ENCODE measurements at places on chromosomes 11 and 22.

GRCh38 chr22:46672731-46673130, 52.5 kb downstream of the GRAMD4 start:
- no peak for DNase-seq

GRCh38 chr11:65606876-65607613, 7.0 kb downstream of the MAP3K11 start:
- DNase-seq, result peak; percentile 95

GRCh38 chr22:27066856-27067255, 409.5 kb downstream of the MIAT start:
- no peak for DNase-seq

DNA sequence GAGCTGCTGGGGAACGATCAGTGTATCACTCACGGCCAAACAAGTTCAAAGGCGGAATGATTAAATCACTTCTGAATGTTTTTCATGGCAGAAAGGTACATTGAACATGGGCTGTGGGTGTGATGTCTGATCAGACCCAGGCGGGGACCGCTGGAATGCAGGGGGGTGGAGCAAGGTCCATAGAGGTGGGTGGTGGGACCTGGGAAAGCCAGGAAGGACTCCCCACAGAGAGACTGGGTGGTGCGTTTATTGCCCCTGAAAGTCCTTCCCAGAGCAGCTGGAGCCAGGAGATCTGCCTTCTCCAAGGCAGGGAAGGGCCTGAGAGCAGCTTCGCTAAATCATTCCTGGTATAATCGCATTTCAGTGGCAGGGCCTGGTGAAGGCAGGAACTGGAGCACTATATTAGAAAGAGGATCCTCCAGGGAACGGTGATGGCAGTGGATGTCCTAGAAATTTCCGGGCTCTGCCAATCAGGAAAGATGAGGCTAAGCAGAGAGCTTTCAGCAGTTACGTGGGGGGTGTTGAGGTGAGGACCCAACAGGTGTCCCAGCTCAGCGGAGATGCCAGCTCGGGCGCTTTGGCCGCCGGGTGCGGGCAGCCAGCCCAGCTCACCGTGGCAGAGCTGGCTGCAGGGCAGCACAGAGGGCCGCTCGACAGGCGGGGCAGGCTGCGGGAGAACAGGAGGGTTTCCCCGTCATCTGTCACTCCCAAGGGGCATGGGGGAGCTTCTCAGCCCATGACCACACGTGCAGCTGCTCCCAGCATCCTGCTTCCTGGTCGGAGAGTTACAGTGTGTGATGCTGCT, 271.7 kb downstream of the CTTN start:
- DNase-seq, result no peak

GRCh38 chr11:26762089-26762488, 40.2 kb upstream of the SLC5A12 start:
- DNase-seq, result no peak

DNA sequence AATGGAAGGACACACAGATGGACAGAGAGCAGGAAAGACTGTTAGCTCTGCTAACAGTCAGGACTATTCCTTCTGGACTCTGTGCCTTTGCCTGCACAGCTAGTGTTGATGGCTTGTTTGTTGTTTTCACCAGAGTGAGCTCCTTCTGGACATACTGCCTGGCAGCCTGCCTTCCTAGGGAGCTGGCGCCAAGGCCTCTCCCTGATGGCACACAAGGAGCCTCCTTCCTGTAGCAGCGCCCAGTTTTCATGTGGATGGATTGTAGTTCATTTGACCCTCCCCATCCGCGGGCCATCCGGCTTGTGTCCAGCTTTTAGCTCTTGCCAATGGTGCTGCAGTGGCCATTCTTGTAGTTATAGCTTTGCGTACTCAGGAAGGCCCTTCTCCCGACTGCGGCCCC, 16.6 kb upstream of the BCR start:
- DNase-seq, result peak; percentile 55

- peak; percentile 57 for DNase-seq
Measured at GRCh38 chr11:122863704-122864326, 18.7 kb upstream of the JHY start.

GRCh38 chr11:35838071-35838470, 105.8 kb upstream of the LDLRAD3 start:
- no peak for DNase-seq

DNA sequence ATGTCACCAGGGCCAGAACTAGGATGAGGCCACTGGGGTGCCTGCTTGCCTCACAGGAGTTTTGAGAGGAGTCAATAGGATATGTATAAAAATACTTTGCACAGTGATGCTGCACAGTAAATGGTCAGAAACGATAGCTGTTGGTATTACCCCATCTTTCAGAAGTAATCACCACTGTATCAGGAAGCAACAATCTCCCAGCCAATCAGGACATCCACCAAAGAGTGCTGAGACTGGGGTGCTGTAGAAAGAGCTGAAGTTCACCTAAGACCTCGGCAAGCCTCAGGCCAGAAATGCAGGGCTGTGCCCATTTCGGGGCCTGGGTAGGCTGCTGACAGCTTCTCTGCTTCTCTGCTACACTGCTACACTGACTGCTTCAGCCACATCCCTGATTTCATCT, 17.4 kb downstream of the LMO2 start:
- no peak for DNase-seq

DNA sequence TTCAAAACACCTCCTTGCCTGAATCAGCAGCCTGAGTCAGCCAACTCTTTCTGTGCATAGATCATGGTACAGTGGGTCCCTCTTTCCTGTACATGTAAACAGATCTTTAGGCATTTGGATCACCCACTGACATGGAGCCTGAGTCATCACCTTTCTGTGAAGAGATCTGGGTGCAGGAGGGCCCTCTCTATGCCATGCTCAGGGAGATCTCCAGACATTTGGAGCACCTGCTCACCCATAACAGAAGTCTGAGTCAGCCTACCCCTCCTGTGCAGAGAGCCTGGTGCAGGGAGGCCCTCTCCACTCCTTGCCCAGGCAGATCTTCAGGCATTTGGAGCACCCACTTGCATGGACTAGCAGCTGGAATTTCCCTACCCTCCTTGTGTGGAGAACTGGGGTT, 56.2 kb upstream of the GLYAT start:
- DNase-seq, result no peak

GRCh38 chr11:44548032-44548695, 17.3 kb upstream of the CD82 start:
- DNase-seq, result no peak

GRCh38 chr11:134063124-134063495, 5.8 kb upstream of the JAM3 start:
- no peak for DNase-seq

DNA sequence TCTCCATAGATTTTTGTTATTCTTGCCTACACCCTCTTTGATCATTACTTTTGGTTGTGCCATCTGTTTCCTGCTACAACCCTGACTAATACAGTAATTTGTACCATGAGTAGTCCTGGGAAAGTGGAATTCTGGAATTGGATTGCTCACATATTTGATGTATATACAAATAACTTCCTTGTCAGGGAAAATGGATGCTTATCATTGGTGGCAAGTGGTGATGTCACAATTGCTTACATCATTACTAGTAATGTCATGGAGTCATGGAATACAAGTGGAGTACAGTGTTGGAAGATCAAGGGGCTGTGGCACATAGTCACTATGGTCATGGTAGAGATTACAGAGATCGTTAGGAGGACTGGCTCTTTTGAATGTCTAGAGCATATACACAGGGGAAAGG, 24.4 kb downstream of the AASDHPPT start:
- no peak for DNase-seq

DNA sequence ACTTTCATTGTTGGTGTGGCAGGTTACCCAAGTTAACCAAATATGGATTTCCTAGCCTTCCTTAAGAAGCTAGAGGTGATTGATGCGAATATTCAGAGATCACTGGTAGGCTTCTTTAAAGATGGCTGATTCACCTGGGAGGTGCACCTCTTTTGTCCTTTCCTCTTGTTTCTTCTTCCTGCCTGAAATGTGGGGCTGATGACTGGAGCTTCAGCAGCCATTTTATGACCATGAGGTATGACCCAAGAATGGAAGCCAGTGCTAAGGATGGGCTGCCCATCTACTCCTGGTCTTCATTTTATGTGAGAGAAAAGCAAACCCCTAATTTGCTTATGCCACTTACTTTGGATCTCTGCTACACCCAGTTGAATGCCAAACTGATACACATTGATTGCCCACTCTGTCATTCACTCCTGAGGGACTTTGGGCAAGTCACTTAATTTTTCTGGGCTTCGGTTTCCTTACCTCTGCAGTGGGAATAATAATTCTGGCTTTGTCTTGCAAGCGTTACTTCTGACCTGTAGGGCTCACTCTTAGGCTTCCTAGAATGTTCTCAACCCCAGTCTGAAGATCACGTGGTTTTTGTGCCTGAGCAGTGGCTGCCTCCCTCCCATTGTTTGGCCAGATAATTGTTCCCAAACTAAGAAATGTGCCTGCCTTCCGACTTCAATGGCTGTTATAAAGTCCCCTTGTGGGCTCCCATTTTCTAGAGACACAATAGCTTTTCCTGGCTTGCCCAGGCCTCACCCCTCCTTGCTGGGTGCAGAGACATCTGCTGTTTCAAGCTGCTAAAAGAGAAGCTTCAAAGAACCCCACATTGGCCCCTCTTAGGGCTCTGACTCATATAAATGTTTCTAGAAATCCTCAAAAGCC, 243.1 kb downstream of the ST3GAL4 start:
- DNase-seq, result no peak

DNA sequence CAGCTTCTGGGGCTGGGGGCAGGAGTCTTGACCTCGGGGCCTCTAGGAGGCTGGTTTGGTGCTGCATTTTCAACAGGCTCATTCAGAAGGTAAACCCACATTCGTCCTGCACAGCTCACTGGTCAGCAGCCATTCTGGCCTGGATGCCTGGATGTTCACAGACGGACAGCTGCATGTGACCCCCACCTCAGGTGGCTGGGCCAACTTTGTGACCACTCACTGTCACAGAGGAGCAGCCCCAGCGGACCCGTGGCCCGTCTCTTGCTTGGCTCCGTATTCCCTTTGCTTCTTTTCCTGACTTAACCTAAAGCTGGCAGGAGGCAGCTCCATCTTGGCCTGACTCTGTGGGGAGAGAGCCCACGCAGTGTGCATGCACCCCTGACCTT, 8.2 kb downstream of the DGCR8 start:
- peak; percentile 37 for DNase-seq

GRCh38 chr11:77386178-77386577, 84.7 kb upstream of the GDPD4 start:
- no peak for DNase-seq

DNA sequence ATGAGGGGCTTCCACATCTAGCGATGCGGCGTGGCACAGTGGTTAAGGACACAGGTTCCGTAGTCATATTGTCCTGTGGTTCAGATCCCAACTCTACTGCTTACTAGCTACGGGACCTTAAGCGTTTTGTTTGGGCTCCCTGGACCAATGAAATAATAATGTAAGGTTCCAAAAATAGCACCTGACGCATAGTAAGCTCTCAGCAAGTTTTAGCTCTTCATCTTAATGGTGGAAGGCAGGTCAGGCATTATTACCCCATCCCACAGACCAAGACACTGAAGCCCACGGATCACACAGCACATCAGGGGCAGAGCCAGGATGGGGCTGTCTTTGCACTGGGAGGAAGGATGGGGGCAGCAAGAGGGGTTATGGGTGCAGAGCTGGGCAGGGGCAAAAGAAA, 13.0 kb downstream of the DNAJB13 start:
- DNase-seq, result peak; percentile 17

DNA sequence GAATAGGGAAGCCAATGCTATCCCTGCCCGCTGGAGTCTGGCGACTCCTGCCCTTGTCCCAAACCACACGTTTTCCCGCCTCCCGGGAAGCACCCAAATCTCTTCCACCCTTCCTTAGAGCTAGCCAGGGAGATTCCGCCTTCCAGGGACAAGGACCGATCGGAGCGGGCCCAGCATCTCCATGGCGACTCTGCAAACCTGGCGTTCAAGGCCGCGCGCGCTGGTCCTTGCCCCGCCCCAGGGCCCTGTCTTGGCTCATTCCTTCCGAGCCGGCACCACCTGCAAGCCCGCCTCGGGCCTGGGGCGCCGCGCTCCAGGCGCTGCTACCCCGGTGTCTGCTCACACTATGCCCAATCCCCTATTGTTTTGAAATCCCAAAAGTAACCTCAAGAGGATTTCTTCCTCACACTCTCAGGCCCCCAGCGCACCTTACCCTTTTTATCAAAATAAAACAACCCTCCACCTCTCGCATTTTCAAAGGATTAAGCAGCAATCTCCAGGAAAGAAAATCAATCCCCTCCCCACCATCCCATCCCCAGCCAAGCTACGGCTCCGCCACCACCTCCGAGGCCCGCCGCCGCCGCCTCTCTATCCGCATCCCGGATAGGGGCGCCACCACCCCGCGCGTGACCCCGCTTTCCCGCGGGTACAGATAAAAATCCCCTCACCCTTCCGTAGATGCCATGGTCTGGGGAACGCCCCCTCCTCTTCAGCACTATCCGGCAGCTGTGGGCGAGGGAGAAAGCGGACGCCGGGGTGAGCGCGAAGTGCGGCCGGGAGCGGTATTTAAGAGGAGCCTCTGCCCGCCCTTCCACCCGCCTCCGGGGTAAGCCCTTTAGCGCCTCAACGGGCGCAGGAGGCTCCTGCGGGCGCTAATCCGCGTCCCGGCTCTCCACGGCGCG, 825 bp downstream of the SLC1A2 start:
- no peak for DNase-seq

DNA sequence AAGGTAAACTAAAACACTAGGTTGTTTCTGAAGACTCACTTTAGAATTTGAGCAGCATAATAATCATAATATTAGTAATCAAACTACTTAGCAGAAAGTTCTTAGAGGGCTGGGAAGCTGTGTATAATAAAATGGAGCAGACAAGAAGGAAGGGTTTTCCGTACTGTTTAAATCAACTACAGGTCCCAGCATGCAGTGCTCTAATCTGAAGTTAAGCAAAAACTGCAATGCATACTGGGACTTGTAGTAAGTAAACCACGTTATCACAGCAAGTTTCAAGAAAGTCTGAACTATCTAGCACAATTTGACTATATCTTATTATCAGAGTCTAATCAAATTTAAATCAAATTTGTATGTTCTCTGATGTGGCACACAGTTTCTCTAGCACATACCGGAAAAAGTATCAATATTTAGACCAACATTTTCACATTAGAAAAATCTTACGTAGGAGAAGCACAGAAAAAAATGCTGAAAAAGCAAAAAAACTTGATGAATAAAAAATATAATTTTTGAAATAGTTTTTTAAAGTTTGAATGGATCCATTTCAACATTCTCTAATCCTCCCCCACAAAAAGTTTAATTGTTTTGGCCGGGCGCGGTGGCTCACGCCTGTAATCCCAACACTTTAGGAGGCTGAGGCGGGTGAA, 8.2 kb downstream of the PHF21A start:
- DNase-seq, result no peak
